Ascending aorta (tissue), 2 donors: ENCODE measurements at places on chromosomes 5 and 9.

DNA sequence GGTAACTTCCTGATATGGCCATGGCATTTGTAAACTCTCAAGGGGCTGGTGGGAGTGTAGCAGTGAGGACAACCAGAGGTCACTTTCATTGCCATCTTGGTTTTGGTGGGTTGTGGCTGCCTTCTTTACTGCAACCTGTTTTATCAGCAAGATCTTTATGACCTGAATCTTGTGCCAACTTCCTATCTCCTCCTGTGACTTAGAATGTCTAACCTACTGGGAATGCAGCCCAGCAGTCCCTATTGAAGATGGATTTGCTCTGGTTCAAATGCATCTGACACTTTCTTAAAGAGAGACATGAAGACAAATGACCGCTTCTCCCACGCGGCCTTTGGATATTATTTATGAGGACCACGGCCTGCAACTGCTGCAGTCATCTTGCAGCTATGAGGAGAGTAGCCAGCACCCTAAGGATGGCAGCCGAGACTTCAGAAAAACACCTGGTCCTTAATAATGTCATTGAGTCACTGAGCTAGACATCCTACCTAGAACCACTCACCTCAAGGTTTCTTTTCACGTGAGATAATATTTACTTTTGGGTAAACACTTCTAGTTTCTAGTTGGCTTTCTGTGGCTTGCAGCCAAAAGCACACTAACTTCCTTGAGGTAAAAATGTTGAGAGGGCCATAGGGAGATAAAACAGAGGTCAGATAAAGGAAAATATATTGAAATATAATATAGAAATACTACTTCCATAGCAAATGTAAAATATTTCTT lies 28.2 kb downstream of the CETN3 start:
- no peaks in the 10 kb centered on the region for H3K27me3 ChIP-seq
- H3K36me3 ChIP-seq, result no peaks in the 10 kb centered on the region
- no peak for DNase-seq
- H3K4me3 ChIP-seq, result no peak overlapping the region

DNA sequence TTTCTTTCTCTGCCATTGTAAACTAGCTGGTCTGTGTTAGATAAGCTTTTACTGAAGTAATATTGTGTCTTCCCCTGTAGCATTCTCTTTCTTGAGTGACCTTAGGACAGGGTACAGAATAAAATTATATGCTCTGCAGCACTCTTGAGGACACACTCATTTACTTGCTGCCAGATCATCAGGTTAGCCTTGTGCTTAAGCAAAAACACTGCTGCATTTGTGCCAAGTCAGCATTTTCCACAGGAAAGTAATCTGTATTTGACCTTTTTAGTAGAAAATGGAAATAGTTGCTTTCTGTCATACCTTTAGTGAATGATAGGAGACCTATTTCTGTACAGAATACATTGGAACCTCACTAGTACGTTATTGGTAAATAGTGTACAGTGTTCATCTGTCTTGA lies 54.2 kb downstream of the LMNB1 start:
- DNase-seq, result no peak
- no peak overlapping the region for H3K4me3 ChIP-seq
- H3K36me3 ChIP-seq, result no peaks in the 10 kb centered on the region
- H3K27ac ChIP-seq, result no peak overlapping the region
- H3K4me1 ChIP-seq, result no peaks in the 10 kb centered on the region

GRCh38 chr9:107438211-107439031 lies 51.1 kb downstream of the KLF4 start:
- no peak for DNase-seq
- H3K36me3 ChIP-seq, result no peaks in the 10 kb centered on the region
- no peaks in the 10 kb centered on the region for H3K27me3 ChIP-seq
- H3K27ac ChIP-seq, result no peak overlapping the region

GRCh38 chr5:64505769-64506566 lies at the start of gene RGS7BP:
TSS of gene RGS7BP (plus strand) at chr5:64506015. CDS start at chr5:64506625, 610 bp downstream.
- H3K27me3 ChIP-seq, result no peaks in the 10 kb centered on the region
- no peaks in the 10 kb centered on the region for H3K36me3 ChIP-seq
- peak within 1 kb of the TSS; percentile 83 for H3K4me3 ChIP-seq

- no peaks in the 10 kb centered on the region for H3K36me3 ChIP-seq
- no peak for DNase-seq
- H3K27me3 ChIP-seq, result no peaks in the 10 kb centered on the region
These were observed 69.9 kb upstream of the PLPP1 start for GRCh38 chr5:55604611-55605067.

DNA sequence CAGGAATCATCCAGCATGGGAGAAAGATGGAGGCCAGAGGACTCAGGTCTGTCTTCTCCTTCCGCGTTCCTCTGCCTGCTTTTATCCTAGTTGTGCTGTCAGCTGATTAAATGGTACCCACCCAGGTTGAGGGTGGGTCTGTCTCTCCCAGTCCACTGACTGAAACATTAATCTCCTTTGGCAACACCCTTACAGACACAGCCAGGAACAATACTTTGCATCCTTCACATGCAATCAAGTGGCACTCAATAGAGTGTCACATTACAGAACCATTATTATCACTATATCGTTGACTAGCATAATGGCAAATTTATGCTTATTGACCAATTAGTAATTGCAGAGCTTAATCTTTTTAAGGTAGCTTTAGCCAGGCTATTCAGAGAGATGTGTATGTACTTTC lies 64.8 kb downstream of the UNC13B start:
- no peak for DNase-seq
- no peaks in the 10 kb centered on the region for H3K36me3 ChIP-seq
- H3K27me3 ChIP-seq, result no peaks in the 10 kb centered on the region
- H3K27ac ChIP-seq, result no peak overlapping the region

DNA sequence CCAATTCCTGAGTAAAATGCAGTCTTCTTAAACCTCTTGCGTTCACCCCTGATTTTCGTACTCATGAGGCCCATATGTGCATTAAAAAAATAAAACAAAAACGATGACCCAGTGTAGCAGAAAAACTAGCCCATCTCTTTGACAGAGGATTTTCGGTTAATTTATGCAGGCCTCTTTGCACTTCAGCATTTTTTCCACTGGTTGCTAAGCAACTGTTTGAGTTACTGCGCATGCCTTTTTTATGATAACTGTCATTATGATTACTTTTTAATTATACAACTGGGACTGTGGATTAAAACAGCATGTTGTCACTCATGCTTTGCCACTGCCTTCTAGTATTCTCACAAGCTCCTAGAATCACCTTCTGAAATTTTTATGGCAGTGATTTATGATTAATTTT lies 165.0 kb downstream of the SMARCA2 start:
- H3K36me3 ChIP-seq, result peaks cover 27% of the 10 kb centered on the region
- H3K27me3 ChIP-seq, result no peaks in the 10 kb centered on the region
- no peaks in the 10 kb centered on the region for H3K4me1 ChIP-seq
- no peak for DNase-seq

GRCh38 chr9:112028242-112029221 lies 131.9 kb downstream of the UGCG start:
- no peaks in the 10 kb centered on the region for H3K27me3 ChIP-seq
- no peak for DNase-seq
- H3K36me3 ChIP-seq, result no peaks in the 10 kb centered on the region
- H3K4me1 ChIP-seq, result peaks cover 3% of the 10 kb centered on the region

- no peaks in the 10 kb centered on the region for H3K4me1 ChIP-seq
- no peak overlapping the region for H3K4me3 ChIP-seq
- no peak for DNase-seq
- H3K27me3 ChIP-seq, result no peaks in the 10 kb centered on the region
These were observed 82.8 kb downstream of the DCP2 start for GRCh38 chr5:113059232-113060040.

- no peak overlapping the region for H3K4me3 ChIP-seq
- H3K36me3 ChIP-seq, result no peaks in the 10 kb centered on the region
These were observed 139.7 kb downstream of the TLE1 start for GRCh38 chr9:81549500-81550206.

GRCh38 chr9:85897848-85898247 lies 43.1 kb upstream of the NAA35 start:
- H3K27me3 ChIP-seq, result no peaks in the 10 kb centered on the region
- H3K4me3 ChIP-seq, result no peak overlapping the region
- H3K36me3 ChIP-seq, result peaks cover 3% of the 10 kb centered on the region
- H3K4me1 ChIP-seq, result no peaks in the 10 kb centered on the region
- no peak overlapping the region for H3K27ac ChIP-seq

DNA sequence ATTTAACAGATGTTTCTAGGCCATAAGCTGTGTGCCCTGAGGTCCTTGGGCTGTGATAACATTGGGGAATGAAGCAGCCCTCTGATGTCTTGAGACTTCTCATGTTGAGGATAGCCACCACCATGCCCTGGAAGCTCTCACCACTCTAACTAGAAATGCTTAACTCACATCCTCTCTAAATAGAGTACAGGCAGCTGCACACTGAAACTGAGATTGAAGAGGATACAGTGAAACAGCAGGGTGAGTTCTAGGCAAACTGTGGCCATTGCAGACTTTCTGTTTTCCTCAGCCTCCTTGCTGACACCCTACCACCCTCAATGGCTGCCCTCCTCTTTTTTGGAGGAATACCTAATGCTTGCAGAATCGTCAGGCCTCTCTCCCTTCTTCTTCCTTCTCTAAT lies 22.4 kb downstream of the UTP15 start:
- no peaks in the 10 kb centered on the region for H3K4me1 ChIP-seq
- H3K4me3 ChIP-seq, result no peak overlapping the region
- no peak overlapping the region for H3K27ac ChIP-seq
- no peaks in the 10 kb centered on the region for H3K36me3 ChIP-seq
- no peak for DNase-seq
